Activated T-helper 17 cell treated with anti-CD3 and anti-CD28 coated beads, Interleukin-2, amount 50 U/mL, for 72 hours (primary cell): ENCODE measurements at places on chromosomes 7 and 10.
A peak's percentile ranks its signal among the peaks of the same experiment; 100 is the strongest.

DNA sequence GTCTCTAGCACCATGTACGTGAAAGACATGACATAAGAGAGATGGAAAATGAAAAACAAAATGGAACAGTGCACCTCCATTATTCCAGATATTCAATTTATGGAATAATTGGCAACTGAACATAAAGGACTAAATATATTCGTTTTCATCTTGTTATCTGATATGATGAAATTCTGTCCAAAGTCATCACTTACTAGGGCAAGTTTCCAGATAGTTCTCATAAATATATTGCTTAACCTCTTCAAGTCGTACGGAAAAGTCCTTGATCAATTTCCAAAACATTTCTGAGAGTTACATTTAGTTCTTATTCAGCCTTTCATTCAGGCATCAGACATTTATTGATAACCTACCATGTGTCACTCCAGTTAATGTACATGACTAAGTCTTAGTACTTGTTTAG, 185.2 kb downstream of the HGF start:
- H3K4me3 ChIP-seq = no peak overlapping the region
- H3K27me3 ChIP-seq = no peaks in the 10 kb centered on the region
- H3K36me3 ChIP-seq = no peaks in the 10 kb centered on the region
- no peak overlapping the region for H3K27ac ChIP-seq

- H3K27ac ChIP-seq = no peak overlapping the region
- no peak overlapping the region for H3K4me3 ChIP-seq
- peaks cover 29% of the 10 kb centered on the region for H3K27me3 ChIP-seq
- no peak for ATAC-seq
Measured at GRCh38 chr7:22128528-22128920, 182.8 kb upstream of the CDCA7L start.

GRCh38 chr7:43307522-43307921, 195.1 kb downstream of the HECW1 start:
- H3K4me1 ChIP-seq = peaks cover 17% of the 10 kb centered on the region
- no peak overlapping the region for H3K4me3 ChIP-seq
- no peaks in the 10 kb centered on the region for H3K36me3 ChIP-seq
- no peak overlapping the region for H3K27ac ChIP-seq
- H3K27me3 ChIP-seq = peaks cover 3% of the 10 kb centered on the region

DNA sequence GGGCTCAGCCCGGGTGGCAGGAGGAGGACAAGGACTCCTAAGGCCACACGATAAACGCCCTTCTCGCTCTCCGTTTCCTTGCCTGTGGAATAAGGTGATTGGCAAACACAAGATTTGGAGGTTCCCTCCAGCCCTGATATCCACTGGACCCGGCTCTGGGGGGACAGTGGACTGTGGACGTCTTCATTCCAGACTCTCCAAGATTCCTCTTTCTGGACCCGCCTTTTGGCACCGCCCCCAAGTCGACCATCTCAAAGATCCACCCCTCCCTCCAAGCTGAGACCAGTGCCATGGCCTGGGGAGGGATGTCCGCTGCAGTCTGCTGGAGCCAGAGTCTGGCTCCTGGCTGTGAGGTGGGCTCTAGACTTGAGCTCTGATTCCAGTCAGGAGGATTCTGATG, 23.6 kb downstream of the ZNF783 start:
- no peak overlapping the region for H3K27ac ChIP-seq
- ATAC-seq = peak; percentile 1
- peak overlapping the region; percentile 90 for H3K4me3 ChIP-seq
- peaks cover 28% of the 10 kb centered on the region for H3K4me1 ChIP-seq
- peaks cover 10% of the 10 kb centered on the region for H3K36me3 ChIP-seq
- no peaks in the 10 kb centered on the region for H3K27me3 ChIP-seq

DNA sequence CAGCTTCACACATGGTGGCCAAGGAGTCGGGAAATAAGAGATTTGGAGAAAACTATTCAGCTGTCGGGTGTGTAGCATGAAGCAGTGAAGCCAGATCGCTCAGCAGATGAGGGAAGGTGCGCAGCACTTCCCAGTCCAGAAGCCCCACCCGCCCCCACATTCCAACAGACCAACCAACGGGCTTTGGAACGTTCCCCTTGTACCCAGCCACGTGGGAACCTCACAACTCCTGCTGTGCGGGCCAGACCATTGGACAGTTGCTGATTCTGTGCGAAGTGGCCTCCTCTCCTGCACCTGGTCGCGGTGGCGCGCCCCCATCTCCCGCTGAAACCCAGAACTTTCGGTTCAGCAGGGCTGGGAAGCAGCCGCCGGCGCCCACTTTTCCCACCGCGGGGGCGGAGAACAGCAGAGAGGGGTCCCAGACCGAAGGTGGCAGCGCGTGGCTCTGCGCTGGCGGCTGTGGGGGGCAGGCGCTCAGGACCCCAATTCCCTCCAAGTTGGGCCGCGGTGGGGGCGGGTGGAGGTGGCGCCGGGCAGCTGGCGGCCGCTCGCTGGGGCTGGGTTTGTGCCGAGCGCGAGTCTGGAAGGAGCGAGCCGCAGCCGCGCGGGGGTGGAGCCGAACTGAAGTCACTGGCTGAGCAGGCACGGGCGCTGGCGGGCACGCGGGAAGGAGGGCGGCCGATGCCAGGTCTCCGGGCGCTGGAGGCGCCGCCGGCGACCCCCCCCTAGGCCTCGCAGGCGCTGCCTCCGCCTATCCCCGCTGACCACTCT, 1301.5 kb upstream of the SORCS1 start:
- H3K36me3 ChIP-seq = no peaks in the 10 kb centered on the region
- H3K27me3 ChIP-seq = peaks cover 7% of the 10 kb centered on the region
- H3K4me1 ChIP-seq = no peaks in the 10 kb centered on the region
- H3K4me3 ChIP-seq = no peak overlapping the region
- no peak overlapping the region for H3K27ac ChIP-seq

GRCh38 chr7:50863053-50863452, 80.4 kb upstream of the GRB10 start:
- H3K4me1 ChIP-seq = peaks cover 6% of the 10 kb centered on the region
- H3K27ac ChIP-seq = no peak overlapping the region
- H3K4me3 ChIP-seq = no peak overlapping the region
- ATAC-seq = peak; percentile 70

DNA sequence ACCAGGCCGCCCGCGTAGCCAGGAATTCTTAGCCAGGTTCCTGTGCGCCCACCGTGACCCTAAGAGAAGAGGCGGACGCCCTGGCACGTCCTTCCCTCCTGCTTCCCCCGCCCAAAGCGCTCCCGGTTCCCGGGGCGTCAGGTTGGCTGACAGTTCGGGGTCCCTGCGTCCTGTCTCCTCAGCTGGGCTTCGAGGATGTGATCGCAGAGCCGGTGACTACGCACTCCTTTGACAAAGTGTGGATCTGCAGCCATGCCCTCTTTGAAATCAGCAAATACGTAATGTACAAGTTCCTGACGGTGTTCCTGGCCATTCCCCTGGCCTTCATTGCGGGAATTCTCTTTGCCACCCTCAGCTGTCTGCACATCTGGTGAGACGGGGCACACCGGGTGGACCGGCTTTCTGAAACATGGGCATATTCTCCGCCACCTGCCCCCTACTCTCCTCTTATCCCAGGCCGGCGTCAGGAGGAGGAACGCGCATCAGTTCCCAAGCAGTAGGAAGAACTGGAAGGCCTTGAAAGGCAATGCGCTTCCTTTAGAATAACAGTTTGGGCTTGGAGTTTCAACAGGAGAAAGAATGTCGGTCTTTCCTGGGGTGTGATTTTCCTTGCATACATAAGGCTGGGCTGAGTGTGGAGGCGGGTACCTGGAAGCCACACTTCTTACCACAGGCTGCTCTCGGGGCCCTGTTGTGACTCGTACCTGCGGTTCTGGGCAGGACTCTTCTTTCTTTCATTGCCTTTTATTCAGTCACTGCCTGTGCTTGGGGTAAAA, 728 bp downstream of the CAV2 start:
- peaks cover 45% of the 10 kb centered on the region for H3K27me3 ChIP-seq
- H3K36me3 ChIP-seq = no peaks in the 10 kb centered on the region
- peak overlapping the region; percentile 74 for H3K4me3 ChIP-seq
- ATAC-seq = peak; percentile 98
- no peak overlapping the region for H3K27ac ChIP-seq

GRCh38 chr7:158284121-158284520, 303.5 kb downstream of the PTPRN2 start:
- no peak overlapping the region for H3K4me3 ChIP-seq
- no peaks in the 10 kb centered on the region for H3K4me1 ChIP-seq
- no peak overlapping the region for H3K27ac ChIP-seq
- no peaks in the 10 kb centered on the region for H3K36me3 ChIP-seq

DNA sequence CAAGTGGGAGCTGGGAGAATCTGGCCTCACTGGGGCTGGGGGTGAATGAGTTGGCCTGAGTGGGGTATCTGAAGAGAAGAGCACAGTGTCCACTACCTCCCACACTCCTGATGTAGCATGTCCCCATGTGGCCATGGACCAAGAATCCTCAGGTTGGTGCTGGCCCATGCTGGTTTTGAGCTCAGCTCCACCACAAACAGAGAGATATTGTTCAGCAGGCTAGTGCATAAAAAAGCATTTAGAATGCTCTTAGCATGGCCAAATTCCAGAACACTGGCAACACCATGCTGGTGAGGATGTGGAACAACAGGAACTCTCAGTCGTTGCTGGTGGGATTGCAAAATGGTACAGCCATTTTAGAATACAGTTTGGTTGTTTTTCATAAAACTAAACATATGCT, 61.4 kb downstream of the FRMPD2 start:
- H3K4me1 ChIP-seq = no peaks in the 10 kb centered on the region
- ATAC-seq = no peak
- H3K27me3 ChIP-seq = peaks cover 4% of the 10 kb centered on the region
- H3K4me3 ChIP-seq = no peak overlapping the region

DNA sequence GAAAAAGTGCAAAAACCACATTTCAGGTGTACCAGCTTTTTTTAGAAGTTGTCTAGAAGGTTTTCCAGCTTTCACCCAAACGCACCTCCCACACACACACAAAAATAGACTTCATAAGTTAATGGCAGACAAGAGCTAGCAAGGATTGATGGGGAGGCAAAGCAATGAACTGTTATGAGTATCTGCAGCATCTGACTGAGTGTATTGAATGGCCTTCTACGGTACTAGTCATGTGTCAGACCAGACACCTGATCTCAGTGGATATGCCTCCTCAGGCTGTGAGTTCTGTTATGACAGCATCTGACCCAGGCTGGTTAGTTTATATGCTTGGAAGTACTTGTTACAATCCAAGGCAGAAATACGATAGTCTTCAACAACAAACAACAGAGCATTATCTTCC, 406.1 kb upstream of the AUTS2 start:
- H3K36me3 ChIP-seq = no peaks in the 10 kb centered on the region
- H3K27ac ChIP-seq = no peak overlapping the region
- no peak for ATAC-seq
- no peaks in the 10 kb centered on the region for H3K4me1 ChIP-seq
- H3K27me3 ChIP-seq = peaks cover 3% of the 10 kb centered on the region

DNA sequence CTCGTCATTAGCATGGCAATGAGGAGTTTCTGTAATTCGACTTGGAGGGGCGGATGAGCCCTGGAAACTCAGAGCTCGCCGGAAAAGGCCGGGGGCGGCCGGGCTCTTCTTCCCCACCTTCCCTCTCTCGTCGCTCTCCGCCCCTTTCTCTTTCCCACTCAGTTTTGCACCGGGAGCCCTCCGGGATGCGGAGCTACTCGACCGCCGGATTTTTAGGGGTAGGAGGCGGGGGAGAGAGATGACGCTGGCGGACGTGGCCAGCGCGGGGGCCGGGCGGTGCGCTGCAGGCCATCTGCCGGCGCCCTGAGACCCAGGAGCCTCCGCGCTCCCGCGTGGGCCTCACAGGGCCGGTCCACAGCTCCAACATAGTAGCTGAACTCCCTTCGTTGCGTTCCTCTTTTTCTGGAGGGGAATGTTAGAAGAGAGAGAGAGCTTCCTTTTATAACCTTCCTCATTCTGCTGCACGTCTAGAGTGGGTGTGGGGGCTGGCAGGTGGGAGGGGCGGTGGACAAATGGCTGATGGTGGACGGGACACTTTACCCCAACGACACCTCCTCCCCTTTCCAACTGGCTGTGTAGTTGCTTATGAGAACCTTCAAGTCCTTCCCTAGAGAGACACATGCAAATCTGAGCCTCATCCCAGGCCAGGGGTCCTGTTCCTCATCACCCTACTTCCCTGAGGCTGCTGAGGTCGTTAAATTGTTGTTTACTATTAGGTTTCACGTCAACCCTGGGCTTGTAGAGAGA, 1.1 kb upstream of the HOXA1 start:
- peaks cover 27% of the 10 kb centered on the region for H3K36me3 ChIP-seq
- H3K4me1 ChIP-seq = peaks cover 5% of the 10 kb centered on the region
- ATAC-seq = peak; percentile 20
- peak overlapping the region; percentile 81 for H3K4me3 ChIP-seq

- H3K27me3 ChIP-seq = no peaks in the 10 kb centered on the region
- H3K36me3 ChIP-seq = peaks cover 7% of the 10 kb centered on the region
- peak overlapping the region; percentile 41 for H3K27ac ChIP-seq
Measured at GRCh38 chr10:110429301-110429700, 68.4 kb upstream of the DUSP5 start.
